ENCODE measurements at places on chromosomes 3 and 15. TPM values are rescaled to one million over a fixed set of nuclear protein-coding genes. Genes with fewer than 3 reads are reported as not detected.

DNA sequence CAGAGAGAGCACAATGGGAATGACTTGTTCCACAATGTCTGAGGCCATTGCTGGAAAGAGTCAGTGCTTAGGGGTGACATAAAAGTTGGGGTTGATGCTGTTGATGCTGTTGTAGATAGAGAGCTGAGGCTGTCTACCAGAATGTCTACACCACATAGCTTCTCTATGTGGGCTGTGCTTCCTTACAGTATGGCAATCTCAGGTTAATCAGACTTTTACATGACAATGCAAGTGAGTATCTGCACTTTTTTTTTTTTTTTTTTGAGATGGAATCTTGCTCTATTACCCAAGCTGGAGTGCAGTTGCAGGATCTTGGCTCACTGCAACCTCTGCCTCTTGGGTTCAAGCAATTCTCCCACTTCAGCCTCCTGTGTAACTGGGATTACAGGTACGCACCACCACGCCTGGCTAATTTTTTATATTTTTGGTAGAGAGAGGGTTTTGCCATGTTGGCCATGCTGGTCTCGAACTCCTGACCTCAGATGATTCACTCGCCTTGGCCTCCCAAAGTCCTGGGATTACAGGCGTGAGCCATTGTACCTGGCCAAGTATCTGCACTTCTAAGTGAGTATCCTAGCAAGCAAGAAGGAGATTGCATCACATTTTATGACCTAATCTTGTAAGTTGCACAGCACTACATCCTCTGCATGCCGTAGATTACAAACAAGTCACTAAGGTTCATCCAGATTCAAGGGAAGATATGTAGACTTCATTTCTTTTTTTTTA is 28.7 kb downstream of the DLEC1 start:
- no peaks in the 10 kb centered on the region for H3K36me3 ChIP-seq
- no peak overlapping the region for H3K27ac ChIP-seq
- H3K4me3 ChIP-seq = no peak overlapping the region
- no peaks in the 10 kb centered on the region for H3K4me1 ChIP-seq

PYDC2 gene
- total RNA-seq = not detected

GRCh38 chr3:72563690-72564370 is 284.4 kb downstream of the SHQ1 start:
- no peak for DNase-seq
- H3K4me1 ChIP-seq = no peaks in the 10 kb centered on the region
- H3K27ac ChIP-seq = no peak overlapping the region
- H3K36me3 ChIP-seq = no peaks in the 10 kb centered on the region

DNA sequence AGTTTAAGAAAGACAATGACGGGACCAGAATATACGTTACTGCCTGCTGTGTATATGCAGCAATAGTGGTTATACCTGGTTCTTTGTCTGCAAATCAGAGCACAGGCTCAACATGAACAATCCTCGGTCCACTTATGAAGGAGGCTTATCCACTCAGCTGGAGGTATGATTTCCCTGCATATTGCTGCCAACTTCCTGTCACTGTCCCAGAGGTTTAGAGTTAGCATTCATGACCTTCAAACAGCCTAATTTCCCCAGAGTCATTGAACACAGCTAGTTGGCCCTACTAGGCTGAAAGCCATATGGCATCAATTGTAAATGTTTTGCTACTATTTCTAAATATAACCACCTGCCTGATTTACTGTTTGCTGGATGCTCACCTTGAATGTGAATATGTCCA is 224.9 kb upstream of the ZNF717 start:
- H3K36me3 ChIP-seq = no peaks in the 10 kb centered on the region
- H3K4me3 ChIP-seq = no peak overlapping the region
- DNase-seq = no peak
- no peak overlapping the region for H3K27ac ChIP-seq

DNA sequence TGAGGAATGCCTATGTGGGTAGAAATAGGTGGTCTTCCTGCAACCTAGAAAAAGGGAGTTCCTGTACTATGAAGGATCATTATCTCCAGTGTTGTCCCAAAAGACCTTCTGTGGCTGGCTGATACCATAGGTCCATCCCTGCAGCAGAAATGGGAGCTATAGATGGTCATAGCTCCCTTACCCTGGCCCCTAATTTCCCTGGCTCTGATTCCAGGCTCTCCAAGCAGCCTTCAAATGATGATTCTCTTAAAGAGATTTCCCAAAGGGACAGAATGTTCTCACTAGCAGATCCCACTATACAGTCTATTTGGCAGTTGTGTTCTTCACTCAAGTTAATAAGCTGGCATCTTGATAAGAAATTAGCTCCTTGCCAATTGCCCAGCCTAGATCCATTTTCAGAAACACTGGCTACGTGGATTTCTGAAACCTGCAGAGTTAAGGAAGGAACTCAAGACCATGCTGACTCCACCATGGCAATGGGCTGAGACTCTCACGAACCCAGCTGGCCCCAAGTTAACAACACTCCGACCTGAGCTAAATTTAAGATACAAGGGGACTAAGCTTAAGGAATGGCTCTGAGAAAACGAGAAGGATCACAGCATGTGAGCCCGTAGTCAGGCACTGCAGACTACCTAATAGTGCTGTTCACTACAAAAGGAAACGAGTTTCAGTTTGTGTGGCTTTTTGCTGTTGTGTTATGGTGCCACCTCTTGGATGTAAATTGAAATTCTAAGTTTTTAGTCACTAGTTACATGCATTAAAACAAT is 11.4 kb downstream of the C15orf40 start:
- no peak overlapping the region for H3K4me3 ChIP-seq
- peaks cover 6% of the 10 kb centered on the region for H3K4me1 ChIP-seq
- no peaks in the 10 kb centered on the region for H3K27me3 ChIP-seq
- DNase-seq = no peak
